Dermis blood vessel endothelial cell (primary cell): ENCODE measurements at places on chromosomes 16 and 17. TPM values are rescaled to one million over a fixed set of nuclear protein-coding genes. Genes with fewer than 3 reads are reported as not detected.

Gene ACAP1
- not detected in 2 replicates for total RNA-seq

Gene SNN
- 34.4 and 56.7 TPM in 2 replicates for total RNA-seq

Gene MYH8
- not detected in 2 replicates for total RNA-seq

GRCh38 chr17:16383216-16383615 lies 2.3 kb downstream of the UBB start:
- DNase-seq = no peak

DNA sequence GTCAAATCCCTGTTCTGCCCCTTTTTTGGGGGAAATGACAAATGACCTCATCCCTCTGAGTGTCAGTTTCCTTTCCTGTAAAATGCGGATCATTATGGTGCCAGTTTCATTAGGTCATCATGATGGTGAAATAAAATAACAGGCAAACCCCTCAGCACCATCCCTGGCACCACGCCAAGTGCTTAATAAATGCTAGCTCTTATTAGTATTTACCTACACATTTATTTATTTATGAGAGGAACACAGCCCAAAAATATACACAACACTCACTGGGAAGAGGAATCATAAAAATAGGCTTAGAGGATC lies 28.6 kb upstream of the GPRC5B start:
- peak; percentile 34 for DNase-seq

GRCh38 chr17:7490144-7490543 lies 6.0 kb downstream of the POLR2A start:
- DNase-seq = no peak

DNA sequence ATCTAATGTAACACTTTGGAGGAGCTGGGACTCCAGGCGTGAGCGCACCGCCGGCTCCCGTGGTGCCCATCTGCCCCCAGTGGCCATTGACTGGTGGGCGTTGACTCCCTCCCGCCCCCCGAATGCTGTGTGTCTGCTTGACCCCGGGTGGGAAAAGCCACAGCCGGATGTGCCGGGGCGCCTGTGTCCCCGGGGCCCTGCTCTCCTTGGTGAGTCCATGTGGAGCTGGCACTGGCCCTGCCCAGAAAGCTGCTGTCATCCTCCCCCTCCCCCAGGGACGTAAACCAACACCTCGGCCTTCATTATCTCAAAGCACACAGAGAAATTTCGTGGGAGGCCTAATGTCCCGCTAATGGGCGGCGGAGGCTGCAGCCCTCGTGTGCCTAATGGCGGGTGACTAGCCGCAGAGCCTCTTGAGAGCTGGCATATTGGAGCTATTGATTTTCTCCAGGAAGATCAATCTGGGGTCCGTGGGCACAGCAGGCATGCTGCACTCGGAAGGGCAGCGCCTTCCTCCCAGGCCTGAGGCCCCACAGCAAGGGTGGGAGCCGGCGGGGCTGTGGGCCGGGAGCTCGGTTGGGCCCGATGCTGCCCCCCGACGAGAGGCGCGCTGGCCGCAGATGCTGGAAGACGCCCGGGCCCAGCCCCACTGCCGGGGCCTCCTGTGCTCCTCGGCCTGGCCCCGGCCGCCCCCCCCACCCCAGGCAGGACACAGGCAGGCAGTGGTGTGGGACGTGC lies 4.0 kb upstream of the PERCC1 start:
- no peak for DNase-seq

DNA sequence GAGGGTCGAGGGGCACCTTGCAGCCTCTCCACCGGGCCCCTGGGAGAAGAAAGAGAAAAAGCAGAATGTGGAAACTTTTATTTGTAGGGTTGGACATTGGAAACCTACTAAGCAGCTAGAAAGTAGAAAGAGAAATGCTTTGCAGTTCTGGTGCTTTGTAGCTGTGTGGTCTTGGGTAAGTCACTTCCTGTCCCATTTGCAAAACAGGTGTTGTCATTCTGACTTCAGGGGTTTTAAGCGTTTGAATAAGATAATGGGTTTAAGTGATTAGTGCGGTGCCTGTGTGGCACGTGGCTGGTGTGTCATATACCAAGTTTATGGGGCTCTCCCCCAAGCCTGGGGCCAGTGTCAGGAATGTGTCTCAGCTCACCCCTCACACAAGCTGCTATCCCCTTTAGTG lies 1.6 kb downstream of the CA4 start:
- no peak for DNase-seq
